SJSA1 (cell line): ENCODE measurements at places on chromosomes 4 and X. TPM values are rescaled to one million over a fixed set of nuclear protein-coding genes. Genes with fewer than 3 reads are reported as not detected.

- no peaks in the 10 kb centered on the region for H3K36me3 ChIP-seq
- peaks cover 14% of the 10 kb centered on the region for H3K4me1 ChIP-seq
- H3K27ac ChIP-seq, result no peak overlapping the region
- no peak overlapping the region for H3K4me3 ChIP-seq
- DNase-seq, result peak; percentile 4
- H3K27me3 ChIP-seq, result peaks cover 54% of the 10 kb centered on the region
Observed at GRCh38 chr4:74934016-74934831, 1.3 kb downstream of the PARM1 start.

DNA sequence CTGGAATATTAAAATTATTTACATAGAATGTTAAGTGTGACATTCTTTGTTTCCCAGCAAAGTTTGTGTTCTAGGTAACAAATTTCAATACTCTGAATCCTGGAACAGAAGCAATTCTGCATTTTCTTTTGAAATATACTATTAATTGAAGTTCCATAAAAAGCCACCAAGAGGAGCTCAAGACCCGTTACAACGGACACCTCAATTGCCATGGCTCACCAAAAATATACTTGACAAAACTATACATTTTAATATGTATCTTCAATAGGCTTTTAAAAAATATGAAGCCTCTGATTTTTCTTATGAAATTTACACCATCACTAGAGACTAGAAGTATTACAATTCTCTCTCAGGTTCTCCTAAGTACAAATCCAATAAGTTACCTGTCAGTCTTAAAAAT, 111.4 kb downstream of the NYX start:
- no peak for DNase-seq
- no peak overlapping the region for H3K4me3 ChIP-seq
- peaks cover 27% of the 10 kb centered on the region for H3K4me1 ChIP-seq

DNA sequence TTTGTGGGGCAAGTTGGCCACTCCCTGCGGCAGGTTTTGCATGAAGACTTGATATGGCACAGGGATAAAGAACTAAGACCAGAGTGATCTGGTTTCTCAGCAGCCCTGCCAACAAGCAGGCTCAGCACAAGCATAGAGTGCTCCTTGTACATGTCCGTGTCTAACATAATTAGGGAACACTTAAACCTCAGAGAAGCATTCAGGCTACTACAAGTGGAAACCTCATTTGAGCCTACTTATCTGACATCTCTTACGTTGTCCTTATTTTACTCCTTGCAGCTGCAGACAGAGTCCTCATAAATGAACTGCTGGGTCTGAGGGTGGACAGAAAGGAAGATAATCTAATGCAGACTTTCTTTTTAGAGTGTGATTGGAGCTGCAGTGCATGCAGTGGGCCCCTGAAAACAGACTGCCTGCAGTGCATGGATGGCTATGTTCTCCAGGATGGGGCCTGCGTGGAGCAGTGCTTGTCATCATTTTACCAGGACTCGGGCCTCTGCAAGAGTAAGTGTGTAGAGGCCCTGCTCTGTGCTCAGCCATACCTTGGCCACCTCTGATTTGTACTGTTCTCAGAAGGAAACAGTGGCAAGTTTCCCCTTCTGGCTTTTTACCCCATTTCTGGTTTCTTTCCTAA, 179.1 kb upstream of the ANXA3 start:
- H3K36me3 ChIP-seq, result no peaks in the 10 kb centered on the region
- H3K4me1 ChIP-seq, result no peaks in the 10 kb centered on the region
- no peak overlapping the region for H3K27ac ChIP-seq
- H3K4me3 ChIP-seq, result no peak overlapping the region

DNA sequence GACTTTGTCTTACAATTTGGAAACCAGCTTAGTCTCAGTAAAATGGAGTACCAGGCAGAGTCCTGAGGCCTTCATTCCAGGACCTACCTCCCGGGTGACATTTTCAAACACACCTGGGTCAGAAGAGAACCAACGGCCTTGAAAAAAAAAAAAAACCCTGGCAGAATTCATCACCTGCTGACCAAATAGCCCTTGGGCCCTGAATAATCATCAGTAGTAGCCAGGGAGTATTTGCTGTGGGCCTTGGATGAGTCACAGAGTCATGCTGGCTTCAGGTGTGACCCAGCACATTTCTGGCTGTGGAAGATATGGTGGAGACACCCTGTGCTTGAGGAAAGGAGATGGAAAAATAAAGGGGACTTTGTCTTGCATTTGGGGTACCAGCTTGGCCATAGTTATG, 92.2 kb downstream of the LPAR4 start:
- no peak overlapping the region for H3K4me3 ChIP-seq
- no peaks in the 10 kb centered on the region for H3K27me3 ChIP-seq
- H3K4me1 ChIP-seq, result no peaks in the 10 kb centered on the region
- H3K36me3 ChIP-seq, result no peaks in the 10 kb centered on the region

GRCh38 chr4:137534516-137534915, 2.2 kb upstream of the PCDH18 start:
- H3K27ac ChIP-seq, result no peak overlapping the region
- H3K4me1 ChIP-seq, result peaks cover 27% of the 10 kb centered on the region
- no peak for DNase-seq
- no peaks in the 10 kb centered on the region for H3K27me3 ChIP-seq
- peaks cover 10% of the 10 kb centered on the region for H3K36me3 ChIP-seq
- H3K4me3 ChIP-seq, result no peak overlapping the region

GRCh38 chr4:10582059-10582686, 102.4 kb downstream of the CLNK start:
- H3K4me3 ChIP-seq, result no peak overlapping the region
- H3K27me3 ChIP-seq, result no peaks in the 10 kb centered on the region
- H3K27ac ChIP-seq, result no peak overlapping the region
- 0 out of 2 replicates have a peak, but pooled peaks cover 4% of the 10 kb centered on the region for H3K4me1 ChIP-seq
- peak; percentile 16 for DNase-seq
- H3K36me3 ChIP-seq, result no peaks in the 10 kb centered on the region

- no peaks in the 10 kb centered on the region for H3K27me3 ChIP-seq
- no peaks in the 10 kb centered on the region for H3K36me3 ChIP-seq
- no peak overlapping the region; the same call in 1 of the 2 replicates for H3K27ac ChIP-seq
Observed at GRCh38 chr4:113433536-113434246, 327.8 kb downstream of the CAMK2D start.

DCAF4L1 gene
- not detected in 2 replicates for total RNA-seq

MAGEC1 gene
- not detected in 2 replicates for total RNA-seq

FRG2 gene
- total RNA-seq, result not detected in 2 replicates

TFE3 gene
- total RNA-seq, result 43.0 and 64.3 TPM in 2 replicates

LDB2 gene
- total RNA-seq, result 8.0 and 16.5 TPM in 2 replicates

GCNA gene
- total RNA-seq, result 0.92 TPM in 1 of 2 replicates, not detected in the other
